ENCODE measurements at places on chromosomes 4 and X.

GRCh38 chrX:155334486-155335336 is at the start of gene CLIC2:
Gene CLIC2 (minus strand): TSS chrX:155334614. CDS start chrX:155334427, 187 bp downstream.
- peak; percentile 80 for DNase-seq

DNA sequence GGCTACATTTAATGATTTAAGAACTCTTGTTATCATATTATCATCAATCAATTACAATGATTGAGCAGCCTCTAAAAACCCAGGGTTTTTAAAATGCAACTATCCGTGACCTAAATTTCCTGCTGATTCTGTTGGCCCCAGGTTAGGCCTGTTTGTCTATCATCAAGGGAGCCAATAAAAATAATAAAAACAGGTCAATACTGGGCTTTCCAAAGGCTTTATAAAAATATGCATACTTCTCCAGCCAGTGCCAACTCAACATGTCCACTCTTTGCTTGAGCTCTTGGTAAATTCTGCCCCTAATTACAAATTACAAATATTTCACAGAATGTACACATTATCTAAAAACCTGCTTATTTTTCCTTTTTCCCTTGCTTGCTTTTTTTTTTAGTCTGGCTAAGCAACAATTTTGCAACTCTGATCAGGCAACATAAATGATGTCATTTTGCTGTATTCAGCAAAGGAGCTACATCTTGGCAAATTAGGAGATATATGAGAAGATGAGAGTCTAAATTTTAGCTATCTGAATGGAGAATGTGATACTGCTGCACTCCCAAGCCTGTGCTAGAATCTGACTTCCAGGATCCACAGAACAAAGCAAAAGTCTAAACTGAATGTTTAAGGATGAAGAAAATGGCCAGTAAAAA is 204.0 kb downstream of the SCFD2 start:
- DNase-seq, result no peak

GRCh38 chr4:168218645-168219044 is 99.9 kb downstream of the DDX60 start:
- DNase-seq, result peak; percentile 83

- DNase-seq, result peak; percentile 75
These were observed 55.2 kb downstream of the GAB1 start for GRCh38 chr4:143391895-143392294.

DNA sequence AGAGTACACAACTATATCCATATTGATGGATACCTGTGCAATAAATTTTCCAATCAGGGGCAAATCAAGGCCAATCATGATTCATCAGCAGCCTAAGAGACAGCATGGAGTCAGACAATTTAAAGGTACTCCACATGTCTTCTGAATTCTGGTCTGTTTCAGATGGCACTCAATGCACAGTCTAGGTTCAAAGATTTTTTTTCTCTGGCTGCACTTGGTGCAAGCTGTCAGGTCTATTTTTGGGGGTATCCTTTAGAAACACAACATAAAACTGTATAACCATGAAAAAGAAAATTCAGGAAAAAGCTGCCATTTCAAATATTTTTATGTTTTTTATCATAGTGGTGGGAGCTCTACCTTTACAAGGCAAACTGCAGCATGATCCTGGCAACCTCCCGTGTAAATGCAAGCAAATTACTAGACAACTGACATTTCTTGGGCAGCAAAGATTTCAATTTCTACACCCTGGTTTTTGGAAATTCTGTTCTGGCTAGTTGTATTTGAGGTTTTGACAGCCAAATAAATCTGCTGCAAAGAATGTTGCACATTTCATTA is 310.3 kb downstream of the KCNIP4 start:
- no peak for DNase-seq

DNA sequence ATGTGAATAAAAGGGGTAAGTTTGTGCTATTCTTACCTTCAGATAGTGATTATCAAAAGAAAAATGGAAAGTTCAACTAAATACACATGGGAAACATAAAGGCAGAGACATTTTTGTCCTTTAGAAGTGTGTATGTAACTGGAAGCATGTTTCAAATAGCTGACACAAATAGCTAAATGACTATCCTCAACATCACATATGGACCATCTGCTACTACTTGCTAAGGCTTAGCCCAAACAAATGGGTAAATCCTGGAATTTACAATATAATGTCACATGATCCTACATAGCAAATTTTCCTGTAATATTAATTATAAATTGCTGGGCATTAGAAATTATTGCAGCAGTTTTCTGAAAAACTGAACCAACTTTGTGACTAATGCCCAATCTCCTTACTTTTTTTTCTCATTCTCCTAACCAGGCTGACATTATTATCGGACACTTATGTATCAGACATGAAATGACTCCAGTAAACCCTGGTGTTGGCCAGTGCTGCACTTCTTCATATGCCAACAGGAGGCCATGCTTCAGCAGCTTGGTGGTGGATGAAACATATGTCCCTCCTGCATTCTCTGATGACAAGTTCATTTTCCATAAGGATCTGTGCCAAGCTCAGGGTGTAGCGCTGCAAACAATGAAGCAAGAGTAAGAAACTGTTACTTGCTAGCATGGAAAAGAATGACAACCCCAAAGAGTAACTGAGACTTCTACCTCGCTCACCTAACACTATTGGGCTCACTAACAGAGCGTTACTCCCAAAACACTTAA is 16.1 kb downstream of the AFP start:
- DNase-seq, result peak; percentile 7

DNA sequence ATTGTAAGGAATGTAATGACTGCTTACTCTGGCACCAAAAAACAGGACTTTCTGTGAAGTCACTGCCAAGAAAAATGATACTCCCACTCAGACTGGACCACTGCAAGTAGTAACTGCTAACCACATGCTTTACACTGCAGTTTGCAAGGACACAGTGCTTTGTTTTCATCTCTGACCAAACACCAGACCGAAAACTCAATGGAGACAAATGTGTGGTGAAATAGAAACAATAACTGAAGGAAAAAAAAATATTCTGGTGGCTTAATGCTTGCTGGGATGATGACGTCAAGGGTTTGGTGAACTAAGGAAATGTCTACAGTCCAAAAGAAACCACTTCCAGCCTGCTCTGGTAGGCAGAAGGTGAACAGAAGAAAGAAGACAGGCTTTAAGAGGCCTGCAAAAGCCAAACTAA is 13.2 kb downstream of the GPC4 start:
- DNase-seq, result peak; percentile 63

DNA sequence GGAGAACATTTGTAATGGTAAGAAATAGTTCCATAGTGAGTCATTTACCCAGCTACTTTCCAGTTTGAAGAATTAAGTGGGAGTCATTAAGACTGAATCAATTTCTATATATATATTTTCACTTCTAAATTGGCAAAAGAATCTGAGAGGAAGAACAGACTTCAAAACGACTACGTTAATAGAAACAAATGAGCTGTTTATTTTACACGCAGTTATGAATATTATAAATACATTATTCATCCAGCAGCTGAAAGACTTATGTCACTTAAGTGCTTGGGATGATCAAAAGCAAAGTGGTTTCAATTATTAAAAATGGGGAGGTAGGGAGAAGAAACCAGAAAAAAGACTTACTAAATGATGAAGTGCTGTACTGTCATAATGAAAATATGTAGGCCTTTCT is 260.5 kb upstream of the DDX53 start:
- peak; percentile 58 for DNase-seq

DNA sequence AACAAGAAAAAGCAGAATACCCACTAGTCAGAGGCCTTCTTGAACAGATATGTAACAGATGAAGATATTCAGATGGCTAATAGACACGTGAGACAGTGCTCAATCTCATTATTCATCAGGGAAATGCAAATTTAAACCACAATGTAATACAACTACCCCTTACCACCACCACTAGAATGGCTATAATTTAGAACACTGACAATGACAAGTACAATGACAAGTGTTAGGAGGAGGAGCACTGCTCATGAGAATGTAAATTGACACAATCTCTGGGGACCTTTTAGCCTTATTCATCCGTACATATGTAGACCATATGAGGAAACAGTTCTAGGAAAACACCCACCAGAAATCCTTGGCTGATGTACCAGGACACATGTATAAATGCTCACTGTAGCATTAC is 13.1 kb downstream of the ZNF81 start:
- no peak for DNase-seq

DNA sequence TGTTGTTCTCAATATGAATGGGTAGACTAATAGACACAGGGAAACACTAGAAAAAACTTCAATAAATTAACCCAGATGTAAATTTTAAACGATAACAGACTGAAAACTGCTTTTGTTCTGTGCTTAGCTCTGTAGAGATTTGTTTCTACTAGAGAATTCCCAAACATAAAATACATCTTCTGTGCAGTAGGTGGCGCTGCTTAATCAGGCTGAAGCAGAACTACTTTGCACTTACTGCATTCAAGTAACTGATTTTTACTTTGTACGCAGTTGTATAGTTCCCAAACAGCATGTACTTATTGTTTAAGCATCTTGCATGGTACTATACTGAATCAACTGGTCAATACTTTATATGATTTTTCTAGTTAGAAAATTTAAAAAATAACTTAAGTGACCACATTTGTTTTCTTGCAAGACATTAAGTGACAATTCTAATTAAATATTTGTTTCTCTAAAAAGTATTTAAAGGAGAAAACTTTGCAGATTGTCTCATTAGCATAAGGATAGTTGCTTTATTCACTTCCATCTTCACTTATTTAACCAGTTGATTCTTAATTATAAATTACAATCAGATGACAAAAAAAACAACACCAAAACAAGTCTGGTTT is 490.6 kb downstream of the IL15 start:
- DNase-seq, result peak; percentile 64

- no peak for DNase-seq
These were observed 2.7 kb downstream of the TSPYL2 start for GRCh38 chrX:53084863-53085262.

DNA sequence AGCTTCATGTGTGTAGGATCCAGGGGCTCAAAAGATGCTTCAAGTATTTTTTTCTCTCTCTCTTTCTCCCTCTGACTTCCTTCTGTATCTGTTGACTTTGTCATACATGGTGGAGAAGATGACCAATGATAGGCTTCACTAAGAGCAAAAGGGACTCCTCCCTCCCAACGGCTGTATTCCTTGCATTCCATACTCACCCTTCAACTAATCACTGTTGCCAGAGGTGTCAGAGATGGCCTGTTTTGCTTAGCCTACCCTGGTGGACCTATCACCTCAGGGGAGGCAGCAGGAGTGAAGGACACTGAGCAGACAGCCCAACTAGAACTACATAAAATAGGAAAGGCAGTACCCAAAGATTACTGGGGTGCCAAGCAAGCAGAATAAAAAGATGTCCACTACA is 62.2 kb upstream of the C1QTNF7 start:
- DNase-seq, result no peak
